ENCODE measurements at places on chromosomes 1 and 21.

GRCh38 chr1:153352523-153352922 is 3.9 kb upstream of the PGLYRP4 start:
- DNase-seq = peak; percentile 68

DNA sequence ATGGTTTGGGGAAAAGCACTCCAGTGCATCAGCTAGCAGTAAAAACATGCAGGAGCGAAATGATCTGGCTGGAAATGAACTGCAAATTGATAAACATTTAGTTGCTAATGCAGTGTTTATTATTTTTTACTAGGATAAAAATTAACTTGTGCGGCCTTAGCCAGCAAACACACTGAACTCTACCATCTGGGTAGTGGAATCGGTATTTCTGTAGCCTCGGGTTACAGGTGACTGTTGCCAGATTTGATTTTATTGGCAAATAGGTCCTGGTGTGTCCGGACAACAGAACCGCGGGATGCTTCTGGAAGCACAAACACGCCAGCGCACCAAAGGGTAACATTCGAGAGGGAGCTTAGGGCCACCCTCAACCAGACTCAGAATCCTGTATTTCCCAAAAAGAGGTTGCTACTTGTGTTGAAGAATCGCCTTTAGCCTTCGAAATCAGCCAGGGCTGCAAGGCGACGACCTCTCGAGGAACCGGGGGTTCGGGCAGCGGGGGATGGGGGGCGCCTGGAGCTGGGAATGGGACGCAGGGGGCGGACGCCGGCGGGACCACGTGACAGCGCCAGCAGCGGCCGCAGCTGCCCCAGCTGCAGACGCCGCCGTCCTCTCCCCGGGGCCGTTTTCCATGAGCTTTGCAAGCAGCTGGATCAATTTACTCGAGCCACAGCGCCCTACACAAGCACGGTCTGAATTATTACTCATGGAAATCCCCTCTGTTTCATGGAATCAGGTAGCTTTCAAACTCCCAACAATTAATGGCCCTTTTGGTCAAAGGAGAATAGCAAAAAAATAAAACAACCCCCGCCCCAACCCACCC is 158.8 kb downstream of the TOMM20 start:
- peak; percentile 76 for DNase-seq

DNA sequence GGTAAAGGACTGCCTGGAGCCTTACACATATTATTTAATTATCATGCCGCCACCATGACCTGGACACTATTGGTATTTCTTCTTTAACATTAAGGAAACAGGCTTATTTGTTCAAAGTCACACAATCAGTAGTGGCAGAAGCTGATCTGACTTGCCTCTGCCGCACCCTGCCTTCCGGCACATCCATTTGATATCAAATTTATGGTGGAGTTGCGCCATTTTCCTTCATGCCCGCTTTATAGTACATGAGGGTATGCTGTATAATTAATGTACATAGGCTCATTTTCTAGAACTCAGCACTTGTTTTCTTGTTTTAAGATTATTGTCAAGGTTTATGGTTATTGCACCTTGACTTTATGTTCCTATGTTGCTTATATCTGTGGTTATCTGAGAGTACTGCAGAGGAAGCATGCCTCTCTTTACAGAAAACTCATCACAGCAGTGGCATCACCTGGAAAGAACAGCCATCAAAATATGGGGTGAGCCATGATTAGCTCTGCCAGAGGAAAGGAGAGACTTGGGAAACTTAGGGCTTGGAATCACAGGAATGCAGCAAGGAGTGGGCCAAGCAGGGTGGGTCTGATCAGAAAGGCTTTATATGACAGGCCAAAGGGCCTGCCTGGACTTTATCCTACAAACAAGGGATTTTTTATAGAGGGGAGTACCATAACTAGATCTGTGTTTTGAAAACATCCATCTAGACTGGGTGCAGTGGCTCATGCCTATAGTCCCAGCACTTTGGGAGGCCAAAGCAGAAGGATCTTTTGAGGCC is 72.2 kb upstream of the GJB5 start:
- no peak for DNase-seq

DNA sequence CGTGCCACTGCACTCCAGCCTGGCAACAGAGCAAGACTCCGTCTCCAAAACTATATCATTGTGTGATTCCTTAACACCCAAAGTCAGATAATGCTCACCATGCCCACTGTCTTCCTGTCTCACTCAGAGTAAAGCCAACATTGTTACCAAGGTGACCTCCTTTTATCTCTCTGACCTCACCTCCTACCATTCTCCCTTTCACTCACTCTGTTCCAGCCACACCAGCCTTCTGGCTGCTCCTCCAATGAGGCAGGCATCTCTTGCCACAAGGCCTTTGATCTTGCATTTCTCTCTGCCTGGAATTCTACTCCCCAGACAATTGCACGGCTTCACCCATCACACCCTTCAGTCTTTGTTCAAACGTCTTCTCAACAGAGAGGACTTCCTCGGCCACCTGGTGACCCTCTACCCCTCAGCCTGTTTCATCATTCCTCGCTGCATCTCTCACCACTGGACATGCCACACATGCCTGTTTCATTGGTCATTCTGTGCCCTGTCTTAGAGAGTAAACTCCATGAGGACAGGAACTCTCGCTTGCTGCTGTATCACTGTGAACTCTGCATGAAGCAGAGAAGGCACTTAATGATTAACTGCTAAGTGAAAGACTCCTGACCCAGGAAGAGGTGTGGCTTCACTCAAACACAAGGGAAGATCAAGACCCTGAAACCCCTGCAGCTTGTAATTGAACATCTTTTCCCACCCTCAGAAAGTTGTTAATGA is 67.1 kb upstream of the CAPZB start:
- no peak for DNase-seq

DNA sequence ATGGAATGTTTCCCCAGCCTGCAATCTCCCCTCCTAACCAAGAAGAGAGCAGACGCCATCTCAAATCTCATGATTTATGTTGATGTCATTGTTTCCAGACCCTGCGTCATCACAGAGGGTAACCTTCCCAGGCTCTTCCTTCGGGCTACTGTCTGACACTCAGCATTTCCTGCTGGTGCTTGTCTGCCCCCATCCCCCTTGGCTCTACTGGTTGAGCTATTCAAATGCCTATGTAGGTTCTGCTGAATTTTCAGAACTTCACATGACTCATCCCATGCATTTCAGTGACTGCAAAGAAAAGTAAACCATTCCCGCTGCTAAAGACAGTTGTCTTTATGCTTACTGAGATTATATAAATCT is 24.8 kb upstream of the ITPKB start:
- peak; percentile 33 for DNase-seq

DNA sequence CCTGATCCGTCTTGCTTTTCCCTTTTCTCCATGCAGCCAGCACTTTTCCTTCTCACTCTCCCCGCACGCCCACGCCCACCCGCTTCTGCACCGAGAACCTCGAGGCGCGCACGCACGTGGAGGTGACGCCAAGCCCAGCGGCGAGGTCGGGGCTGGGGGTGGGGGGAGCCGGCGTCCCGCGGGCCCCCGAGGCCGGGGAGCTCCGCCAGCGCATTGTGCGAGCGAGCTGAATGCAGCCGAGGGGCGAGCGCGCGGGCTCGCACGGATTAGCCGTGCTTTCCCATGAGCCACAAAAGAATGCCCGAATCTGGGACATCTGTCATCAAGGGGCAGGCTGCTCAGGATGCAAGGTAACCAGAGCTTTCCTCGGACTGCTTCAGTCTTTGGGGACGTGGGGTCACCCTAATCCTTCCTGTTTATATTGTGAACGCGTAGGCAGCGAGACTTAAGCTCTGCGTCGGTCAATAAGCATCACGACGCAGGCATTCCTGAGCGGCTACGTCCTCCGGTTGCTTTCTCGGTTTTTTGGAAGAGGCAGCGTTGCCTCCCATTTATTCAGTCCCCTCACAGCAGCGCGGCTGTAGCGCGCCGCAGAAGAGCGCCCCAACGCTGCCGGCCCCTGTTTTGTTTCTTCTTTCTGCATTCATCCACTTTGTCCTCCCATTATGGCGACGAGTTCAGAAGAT is 67.3 kb upstream of the AKT3 start:
- DNase-seq = peak; percentile 50

GRCh38 chr1:155169541-155169940 is 3.6 kb downstream of the KRTCAP2 start:
- no peak for DNase-seq

DNA sequence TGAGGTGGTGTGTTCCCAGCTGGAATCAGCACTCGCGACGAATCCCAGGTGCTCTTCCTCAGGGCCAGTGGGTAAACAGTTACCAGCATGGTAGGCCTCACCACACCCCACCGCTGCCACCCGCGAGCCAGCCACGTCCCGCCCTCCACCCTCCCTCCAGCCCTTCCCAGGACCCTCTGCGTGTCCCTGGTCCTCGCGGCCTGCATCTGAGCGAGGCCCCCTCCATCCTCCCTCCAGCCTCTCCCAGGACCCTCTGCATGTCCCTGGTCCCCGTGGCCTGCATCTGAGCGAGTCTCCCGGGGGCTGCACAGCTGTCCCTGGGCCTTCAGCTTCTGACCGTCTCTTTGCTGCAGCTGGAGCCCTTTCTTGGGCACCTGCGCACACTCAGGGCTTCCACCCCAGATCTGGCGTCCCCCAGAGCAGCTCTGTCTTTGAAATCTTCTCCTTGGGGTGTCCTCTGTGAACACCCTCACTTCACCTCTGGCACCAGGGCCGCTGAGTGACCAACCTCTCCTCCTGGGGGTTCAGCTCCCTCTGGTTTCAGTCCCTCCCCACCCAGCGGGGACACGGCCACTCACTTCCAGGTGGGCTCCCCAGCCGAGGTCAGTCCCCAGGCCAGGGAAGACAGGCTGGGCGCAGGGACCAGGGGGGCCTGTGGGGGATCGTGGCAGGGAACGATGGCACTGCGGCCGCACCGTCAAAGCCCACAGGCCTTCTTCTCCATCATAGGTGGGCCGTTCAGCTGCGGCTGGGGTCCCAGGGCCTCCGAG is 57.8 kb upstream of the COL6A2 start:
- DNase-seq = no peak

- DNase-seq = no peak
Measured at GRCh38 chr1:215345766-215346165, 221.3 kb upstream of the KCTD3 start.

- DNase-seq = no peak
Measured at GRCh38 chr1:30146448-30146847, 576.9 kb downstream of the MATN1 start.

DNA sequence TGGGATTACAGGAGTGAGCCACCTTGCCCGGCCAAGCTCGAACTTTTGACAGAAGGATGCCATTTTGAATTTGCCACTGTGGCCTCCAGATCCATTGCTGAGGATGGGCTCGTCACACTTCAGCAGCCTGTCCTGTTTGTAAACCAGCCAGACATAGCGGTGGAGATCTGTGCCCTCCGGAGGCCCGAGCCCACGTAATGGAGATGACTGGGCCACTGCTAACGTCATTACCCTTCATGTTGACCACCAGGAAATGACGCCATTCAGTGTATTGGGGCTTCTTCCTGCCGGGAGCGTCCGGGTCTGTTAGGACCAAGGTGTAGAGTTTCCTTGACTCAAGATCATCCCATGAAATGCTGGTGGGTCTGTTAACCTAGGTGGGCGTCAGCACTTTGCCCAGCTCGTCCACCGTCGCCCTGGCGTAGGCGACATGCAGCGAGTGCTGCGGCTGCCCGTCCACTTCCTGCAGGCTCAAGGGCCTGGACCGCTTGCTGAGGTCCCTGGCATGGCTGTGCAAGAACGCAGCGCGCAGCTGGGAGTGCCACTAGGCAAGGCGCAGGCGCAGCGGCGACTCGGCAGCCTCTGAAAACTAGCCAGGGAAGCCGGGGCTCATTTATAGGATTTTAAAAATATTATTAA is 40.8 kb downstream of the PTPRC start:
- DNase-seq = no peak

- DNase-seq = no peak
Measured at GRCh38 chr1:113821916-113822315, 9.6 kb upstream of the RSBN1 start.

DNA sequence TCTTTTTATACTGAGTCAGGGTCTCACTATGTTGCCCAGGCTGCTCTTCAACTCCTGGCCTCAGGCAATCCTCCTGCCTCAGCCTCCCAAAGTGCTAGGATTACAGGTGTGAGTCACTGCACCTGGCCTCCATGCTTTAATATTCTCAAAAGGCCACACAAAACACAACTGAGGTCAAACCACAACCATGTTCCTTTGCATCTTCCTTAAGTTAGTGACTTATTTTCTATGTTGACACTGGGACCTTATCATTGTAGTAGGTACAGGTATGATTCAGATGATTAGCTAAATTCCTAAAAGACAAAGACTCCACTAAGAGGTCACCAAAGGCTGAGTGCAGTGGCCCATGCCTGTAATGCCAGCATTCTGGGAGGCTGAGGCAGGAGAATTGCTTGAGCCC is 131.9 kb upstream of the ATP1B1 start:
- no peak for DNase-seq

DNA sequence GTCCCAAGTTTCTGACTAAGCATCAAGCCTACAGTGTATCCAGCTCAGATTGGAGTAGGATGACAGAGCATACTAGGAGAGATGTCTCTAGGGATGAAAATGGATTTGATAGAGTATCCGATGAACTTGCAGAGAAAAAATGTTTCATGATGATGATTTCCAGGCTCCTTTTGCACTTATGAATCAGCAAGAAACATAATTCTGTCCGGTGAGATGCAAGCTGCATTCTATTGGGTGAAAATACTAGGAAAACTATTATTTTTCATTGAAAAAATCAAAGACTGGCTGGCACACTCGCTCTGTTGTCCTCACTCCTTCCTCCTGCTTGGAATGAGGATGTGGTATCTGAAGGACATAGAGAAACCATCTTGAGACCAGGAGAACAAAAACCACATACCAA is 35.4 kb upstream of the RAB3GAP2 start:
- no peak for DNase-seq

DNA sequence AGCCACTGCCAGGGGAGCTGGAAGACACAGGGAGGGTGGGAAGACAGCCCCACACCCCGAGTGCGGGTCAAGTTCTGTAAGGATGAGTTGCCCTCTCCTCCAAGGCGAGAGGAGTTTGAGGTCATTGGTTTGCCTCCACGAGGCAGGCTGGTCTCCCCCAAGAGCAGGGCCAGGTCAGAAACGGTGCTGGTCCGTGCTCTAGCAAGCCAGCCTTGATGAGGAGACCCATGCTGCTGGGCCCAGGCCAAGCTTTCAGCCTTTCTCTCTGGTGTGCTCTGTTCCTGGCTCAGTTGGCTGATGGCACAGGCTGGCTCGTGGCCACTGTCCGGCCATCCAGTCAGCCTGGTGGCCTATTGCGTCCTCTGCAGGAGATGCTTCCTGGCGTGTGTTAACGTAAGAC is 12.0 kb upstream of the PCBP3 start:
- no peak for DNase-seq

Data from WTC11 (cell line).